ENCODE measurements at places on chromosomes 7 and 10.

GRCh38 chr10:33031171-33031570 is 73.1 kb upstream of the ITGB1 start:
- DNase-seq: no peak

DNA sequence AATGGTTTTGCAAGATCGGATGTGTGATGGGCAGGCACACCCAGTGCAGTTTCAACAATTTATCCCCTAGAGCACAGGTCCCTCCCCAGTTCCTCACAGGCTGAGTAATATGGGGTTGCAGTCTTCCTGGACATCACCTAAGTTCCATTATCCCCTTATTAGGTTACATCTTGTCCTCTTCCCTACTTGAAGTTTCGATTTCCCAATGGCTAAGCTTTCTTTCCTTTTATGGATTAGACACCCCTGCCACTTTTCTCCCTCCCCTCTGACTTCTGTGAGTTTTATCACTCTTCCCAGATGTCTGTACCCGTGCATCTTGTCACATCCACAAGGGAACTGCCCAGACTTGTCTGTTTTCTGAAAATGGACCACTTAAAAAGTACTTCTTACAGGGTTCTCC is 2.4 kb upstream of the NIPSNAP2 start:
- DNase-seq: no peak

GRCh38 chr10:102476466-102477141 is 25.3 kb upstream of the C10orf95 start:
- DNase-seq: no peak

DNA sequence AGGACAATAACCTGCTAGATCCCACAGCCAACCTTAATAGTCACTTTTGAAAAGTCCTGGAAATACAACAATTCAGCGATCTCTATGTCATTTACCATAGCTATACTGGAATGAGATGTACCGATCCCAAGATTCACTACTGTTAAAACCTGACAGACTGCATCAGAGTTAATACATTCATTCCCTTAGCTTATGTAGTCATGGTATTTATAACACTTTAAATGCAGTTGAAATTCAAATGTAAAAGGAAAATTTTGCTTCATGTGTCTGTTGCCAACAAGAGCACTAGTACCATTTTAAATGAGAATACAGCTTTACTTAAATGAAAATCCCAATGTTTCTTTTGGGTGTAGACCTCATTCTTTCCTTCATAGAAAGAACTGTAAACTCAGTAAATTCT is 11.1 kb upstream of the GGCT start:
- DNase-seq: no peak

GRCh38 chr10:96225119-96225518 is 46.2 kb downstream of the BLNK start:
- no peak for DNase-seq

DNA sequence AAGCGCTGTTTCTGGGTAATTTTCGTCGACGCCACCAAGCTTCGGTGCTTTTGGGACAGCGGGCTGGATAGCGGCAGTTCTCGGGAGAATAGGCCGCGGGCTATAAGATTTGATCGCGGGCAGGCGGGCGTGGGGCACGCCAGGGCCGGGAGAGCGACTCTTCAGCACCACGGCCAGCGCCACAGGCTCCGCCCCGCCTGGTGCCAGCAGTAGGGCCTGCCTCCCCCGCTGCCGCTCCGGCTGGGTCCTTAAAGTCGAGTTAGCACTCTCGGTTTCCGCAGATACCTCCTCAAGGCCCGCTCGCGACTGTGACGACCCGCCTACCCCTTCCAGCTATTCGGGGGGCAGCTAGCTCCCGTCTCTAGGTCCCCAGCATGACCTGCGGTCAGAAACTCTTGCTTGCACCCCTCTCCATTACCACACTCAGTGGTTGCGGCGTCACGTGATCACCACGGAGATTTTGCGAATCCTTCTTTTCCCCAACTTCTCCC is 9.4 kb downstream of the NXPH1 start:
- no peak for DNase-seq

DNA sequence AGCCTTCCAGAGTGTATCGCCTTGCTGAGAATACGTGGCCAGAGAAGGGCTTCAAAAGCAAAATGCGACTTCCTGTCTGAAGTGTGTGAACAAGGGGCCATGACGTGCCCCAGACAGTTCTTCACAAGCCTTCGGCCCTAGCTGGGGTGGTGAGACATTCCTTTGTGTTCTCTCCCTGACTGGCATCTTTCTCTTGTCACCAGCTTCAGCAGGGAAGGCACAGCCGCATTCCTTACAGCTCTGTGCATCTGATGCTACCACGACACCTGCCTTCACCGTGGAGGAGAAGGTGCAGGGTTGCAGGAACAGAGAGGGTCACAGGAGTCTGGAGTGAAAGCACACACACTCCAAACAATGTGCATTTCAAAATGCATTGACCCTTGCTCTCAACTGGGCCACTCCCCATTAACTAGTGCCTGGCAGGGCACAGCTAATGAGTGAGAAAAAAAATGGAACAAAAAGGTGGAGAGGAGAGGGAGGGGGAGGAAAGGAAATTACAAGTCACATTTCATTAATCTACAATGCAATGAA is 93.4 kb downstream of the GPR26 start:
- no peak for DNase-seq

DNA sequence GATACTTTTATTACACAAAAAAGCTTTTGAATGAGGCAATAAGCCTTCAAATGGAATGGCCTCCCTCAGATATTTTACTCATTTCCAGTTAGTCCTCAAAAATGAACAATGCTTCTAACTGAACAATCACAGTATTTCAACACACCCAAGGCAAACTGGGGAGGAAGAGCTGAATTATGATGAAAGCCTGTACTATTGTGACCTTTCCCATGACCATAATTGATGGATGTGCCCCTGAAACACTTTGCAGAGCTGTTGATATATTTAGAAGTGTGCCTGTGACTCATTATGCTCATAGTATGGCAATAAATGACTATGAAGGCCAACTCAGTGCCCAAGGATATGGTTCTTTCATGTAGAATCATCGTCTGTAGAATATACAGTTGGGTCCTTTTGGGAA is 248.1 kb downstream of the AHR start:
- peak; percentile 22 for DNase-seq

GRCh38 chr10:96229568-96230030 is 41.8 kb downstream of the BLNK start:
- no peak for DNase-seq

GRCh38 chr10:131199646-131200045 is 111.9 kb downstream of the TCERG1L start:
- no peak for DNase-seq

DNA sequence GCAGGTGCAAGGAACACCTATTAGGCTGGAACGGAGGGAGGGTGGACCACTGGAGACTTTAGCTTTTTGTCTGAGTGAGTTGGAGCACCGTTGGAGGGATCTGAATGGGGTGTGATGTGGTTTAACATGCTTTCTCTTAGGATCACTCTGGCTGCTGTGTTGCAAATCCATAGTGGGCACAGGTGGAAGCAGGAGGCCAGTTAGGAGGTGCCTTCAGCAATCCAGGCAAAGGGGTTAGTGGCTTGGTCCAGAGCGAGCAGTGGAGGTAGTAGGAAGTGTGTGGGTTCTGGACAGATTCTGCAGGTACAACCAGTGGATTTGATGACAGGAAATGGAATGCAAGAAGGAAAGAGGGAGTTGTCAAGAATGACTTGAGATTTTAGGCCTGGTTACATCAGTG is 95.0 kb downstream of the MMRN2 start:
- no peak for DNase-seq

GRCh38 chr7:17907014-17907413 is 33.3 kb downstream of the SNX13 start:
- no peak for DNase-seq

DNA sequence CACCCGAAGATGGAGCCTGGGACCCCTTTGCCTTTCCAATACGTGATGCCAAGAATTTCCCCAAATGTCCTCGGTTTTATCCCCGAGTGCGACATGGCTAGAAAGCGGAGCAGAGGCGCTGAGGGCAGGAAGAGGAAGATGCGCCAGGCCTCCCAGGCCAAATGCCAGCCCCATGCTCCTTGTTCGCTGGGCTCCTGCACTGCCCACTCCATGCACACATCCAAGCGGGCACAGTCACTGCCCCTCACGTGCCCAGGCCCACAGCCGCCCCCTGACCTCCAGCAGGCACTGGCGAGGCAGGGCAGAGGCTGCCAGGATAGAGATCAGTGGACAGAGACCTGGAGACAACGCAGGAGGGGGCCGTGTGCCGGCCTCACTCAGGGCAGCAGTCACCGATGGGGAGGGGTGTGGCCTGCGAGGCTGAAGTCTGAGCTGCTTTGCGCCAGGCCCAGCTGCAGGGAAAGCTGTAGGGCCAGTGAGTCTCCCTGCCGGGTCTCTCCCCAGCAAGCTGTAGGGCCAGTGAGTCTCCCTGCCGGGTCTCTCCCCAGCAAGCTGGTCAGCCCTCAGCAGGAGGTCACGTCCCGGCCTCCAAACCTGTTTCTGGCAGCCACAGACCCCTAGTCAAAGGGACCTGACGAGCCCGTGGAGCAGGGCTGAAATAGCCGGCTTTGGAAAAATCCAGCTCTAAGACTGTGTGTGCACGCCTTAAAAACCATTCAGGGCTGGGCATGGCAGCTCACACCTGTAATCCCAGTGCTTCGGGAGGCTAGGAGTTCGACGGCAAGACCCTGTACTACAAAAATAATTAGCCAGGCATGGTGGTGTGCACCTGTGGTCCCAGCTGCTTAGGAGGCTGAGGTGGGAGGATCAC is 100.6 kb upstream of the DIP2C start:
- no peak for DNase-seq

- no peak for DNase-seq
These were observed 34.5 kb downstream of the TSPAN14 start for GRCh38 chr10:80488539-80489066.

DNA sequence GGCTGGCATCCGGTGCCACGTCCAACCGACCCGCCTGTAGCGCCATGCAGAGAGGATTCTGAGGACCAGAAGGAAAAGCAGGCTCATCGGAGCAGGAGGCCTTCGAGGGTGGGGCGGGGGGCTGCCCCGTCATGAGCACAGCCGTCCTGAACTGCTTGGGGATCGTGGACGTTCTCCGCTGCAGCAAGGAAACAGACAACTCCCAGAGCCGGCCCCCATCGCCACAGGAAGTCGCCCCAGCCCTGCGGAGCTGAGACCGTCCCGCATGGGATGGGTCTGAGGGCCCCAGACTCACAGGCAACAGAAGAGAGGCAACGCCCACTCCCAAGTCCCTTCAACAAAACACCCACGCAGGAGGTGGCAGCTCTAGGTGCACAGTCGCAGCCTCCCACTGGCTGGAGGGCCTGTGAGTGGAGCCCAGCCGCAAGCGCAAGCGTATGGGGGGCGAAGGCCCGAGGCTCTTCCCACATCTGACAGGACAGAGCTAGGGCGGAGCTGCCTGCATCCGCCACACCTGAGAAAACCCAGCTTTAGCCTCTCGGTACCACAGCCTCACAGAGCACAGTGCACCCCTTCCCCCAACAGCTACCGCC is 64.7 kb upstream of the TNRC18 start:
- DNase-seq: no peak

- no peak for DNase-seq
These were observed 45.3 kb downstream of the ZNF777 start for GRCh38 chr7:149415391-149416071.

- DNase-seq: no peak
These were observed 182.7 kb upstream of the PRPS1L1 start for GRCh38 chr7:18210377-18210776.

DNA sequence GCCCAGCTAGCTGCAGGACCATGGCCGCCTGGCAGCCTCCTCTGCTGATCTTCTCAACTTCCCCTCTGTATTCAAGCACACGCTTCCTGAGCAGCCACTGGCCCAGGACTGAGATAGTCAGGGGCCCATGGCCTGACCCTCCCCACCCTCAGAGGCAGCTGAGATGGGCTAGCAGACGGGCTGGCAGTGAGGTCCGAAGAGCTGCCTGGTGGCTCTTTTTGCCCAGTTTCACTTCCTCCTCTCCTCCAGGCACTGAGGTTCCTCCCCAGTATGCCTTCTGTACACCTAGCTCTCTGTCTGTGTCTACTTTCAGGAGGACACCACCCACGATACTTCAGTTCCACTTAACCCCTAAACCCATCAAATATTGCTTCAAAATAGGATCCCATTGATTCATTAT is 395.6 kb downstream of the TNS3 start:
- no peak for DNase-seq

GRCh38 chr10:97810446-97810845 is 38.6 kb upstream of the SFRP5 start:
- no peak for DNase-seq

GRCh38 chr10:26516540-26517101 is 78.5 kb downstream of the APBB1IP start:
- no peak for DNase-seq
